NCI-H2081 treated with DMSO at 0.1 percent for 48 hours (cell line): ENCODE measurements at places on chromosomes 5 and 9.

DNA sequence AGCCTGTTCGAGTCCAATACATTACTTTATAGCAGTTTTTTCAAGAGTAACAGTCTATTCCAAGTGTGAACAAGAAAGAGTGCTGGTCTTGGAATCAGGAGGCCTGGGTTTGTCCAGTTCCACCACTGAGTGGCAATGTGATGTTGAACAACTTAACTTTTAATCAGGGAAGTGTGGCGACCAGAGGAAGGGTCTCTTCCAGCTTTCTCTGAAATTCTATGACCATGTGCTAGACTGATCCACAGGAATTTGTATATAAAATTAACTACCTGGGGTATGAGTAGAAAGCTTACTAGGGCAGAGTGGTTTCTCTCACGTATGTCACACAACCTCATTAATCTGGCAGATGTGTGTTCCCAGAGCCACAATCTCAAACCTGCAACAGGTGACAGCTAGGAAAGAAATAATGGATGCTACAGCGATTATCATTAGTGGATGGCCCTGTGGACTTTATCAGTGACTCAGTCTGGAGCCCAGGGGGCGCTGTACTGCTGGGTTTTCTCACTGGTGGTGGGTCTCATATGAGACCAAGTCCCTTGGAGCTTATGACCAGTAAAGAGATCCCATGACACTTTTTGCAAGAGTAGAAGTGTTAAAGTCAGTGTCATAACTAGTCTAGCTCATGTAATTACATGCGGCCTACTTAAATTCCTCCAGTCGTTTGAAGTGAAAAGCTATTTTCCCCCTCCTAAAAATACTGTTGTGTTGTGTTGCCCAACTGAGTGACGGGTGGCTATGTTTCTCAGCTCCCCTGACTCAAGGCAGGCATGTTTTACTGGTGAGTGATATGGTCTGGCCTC is 116.5 kb downstream of the GDNF start:
- no peak for DNase-seq

DNA sequence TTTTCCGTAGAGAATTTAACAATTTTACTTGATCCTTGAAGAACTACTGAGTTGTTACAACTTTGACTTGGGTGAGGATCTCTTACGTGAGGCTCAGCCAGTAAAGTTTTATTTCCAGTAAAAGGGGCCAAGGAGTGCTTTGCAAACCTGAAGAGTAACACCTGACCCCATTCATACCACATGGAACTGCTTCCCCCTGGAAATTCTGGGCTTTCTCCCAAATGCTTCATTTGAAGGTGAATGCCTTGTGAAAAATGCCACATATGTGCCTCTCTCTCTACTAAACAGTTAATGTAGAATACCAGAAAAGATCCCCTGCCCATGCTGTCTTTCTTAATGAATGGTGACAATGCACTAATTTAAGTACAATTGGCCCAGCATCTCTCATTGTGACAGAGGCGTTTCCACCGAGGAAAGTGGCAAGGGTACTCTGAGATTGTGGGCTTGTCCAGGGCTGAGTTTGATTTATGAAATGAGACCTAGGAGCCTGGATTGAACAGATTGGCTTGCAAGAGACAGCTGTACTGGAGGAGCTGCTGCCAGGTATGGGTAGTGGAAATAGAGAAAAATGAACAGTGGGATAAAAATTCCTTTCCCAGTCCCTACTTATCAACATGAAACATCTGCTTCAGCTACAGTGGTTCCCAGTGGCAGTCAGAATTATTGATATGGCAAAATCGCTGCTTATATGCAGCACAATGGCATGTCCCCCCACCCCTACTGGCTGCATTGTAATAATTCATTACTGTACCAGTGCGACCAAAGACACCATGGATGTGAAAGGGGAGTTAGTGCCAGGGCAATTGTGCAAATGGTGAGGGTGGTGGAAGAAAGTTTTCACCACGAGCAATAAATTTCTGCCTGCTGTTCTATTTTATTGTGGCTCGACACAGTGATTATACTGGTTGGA is 843.7 kb upstream of the WWC1 start:
- DNase-seq, result no peak

DNA sequence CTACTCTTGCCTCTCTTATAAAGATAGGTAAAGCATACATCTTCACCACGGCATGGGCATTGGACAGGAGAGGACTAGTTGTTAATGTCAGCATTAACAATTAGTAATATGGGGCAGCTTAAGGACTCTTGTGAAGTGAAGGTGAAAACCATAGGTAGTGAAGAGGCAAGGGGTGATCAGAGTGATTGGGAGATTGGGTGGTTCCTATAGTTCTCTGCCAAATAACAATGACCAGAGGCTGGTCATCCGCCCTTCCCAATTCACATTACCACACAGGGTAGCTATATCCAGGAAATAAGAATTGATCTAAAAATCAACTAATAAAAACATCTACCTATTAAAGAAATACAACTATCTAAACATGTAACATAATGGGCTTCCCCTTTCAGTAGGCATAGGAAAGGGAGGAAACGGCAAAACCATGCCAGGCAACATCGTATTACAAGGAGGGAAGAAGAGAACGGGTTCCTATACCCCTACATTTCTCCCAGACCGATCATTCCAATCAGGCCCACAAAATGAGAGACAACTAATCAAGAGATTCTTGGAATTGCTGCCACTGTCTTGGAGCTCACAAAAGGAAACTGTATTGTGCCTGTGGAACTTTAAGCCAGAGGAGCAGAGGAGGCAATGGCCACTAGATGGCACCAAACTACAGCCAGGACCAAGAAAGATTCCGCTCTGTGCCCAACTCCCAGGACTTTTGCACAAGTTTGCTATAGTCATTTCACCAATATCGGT is 121.6 kb downstream of the FBXL17 start:
- DNase-seq, result no peak

- DNase-seq, result no peak
These were observed 707 bp downstream of the PIP5K1B start for GRCh38 chr9:68705531-68706362.

DNA sequence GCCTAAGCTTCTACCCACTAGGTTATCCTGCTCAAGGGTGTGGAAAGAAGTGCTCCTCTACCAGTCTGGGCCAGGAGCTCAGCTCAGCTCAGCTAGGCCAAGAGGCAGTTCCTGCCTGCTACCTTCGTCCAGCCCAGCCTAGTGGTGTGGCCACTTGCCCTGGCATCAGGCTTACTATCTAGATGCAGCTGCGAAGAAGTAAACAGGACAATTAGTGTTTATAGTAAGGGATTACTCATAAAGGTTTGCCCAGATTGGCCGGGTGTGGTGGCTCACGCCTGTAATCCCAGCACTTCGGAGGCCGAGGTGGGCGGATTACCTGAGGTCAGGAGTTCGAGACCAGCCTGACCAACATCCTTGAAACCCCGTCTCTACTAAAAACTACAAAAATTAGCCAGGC is 12.8 kb upstream of the SPATA24 start:
- no peak for DNase-seq

DNA sequence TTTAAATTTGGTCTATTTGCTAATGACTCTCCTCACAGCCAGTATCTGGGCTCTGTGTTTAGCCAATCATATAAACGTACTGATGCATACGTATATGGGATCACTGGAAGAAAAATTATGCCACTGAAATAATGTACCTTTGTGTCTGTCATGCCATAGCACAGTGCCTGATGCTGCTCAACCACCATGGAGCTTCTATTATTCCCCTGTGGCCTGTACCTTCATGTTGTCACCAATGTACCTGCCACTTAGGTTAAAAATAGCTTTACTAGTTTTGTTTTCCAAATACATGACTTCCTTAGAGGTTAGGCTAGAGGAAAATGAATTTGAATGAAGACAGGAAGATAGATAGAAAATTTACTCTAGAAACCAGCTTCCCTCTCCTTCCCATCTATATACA is 34.6 kb downstream of the HACD4 start:
- DNase-seq, result no peak

- DNase-seq, result no peak
These were observed 51.8 kb downstream of the ATG10 start for GRCh38 chr5:82023644-82024043.

- DNase-seq, result no peak
These were observed 22.0 kb upstream of the EMB start for GRCh38 chr5:50463047-50463446.

DNA sequence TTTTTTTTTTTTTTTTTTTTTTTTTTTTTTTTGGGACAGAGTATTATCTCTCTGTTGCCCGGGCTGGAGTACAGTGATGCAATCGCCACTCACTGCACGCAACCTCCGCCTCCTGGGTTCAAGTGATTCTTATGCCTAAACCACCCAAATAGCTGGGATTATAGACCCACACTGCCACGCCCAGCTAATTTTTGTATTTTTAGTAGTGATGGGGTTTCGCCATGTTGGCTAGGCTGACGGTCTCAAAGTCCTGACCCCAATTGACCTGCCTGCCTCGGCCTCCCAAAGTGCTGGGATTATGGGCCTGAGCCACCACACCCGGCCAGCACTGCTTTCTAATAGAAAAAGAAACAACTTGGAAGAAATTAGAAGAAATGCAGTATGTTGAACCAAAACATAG is 39.2 kb downstream of the TTC1 start:
- DNase-seq, result no peak

GRCh38 chr9:89661391-89661949 is 56.7 kb downstream of the GADD45G start:
- no peak for DNase-seq

GRCh38 chr9:17532461-17532860 is 46.4 kb upstream of the SH3GL2 start:
- DNase-seq, result no peak

GRCh38 chr9:77176686-77177142 is 620 bp upstream of the VPS13A start:
- DNase-seq, result no peak

GRCh38 chr5:45680950-45681349 is 15.2 kb downstream of the HCN1 start:
- DNase-seq, result no peak

- DNase-seq, result no peak
These were observed 91.9 kb upstream of the C9orf72 start for GRCh38 chr9:27665136-27665535.

DNA sequence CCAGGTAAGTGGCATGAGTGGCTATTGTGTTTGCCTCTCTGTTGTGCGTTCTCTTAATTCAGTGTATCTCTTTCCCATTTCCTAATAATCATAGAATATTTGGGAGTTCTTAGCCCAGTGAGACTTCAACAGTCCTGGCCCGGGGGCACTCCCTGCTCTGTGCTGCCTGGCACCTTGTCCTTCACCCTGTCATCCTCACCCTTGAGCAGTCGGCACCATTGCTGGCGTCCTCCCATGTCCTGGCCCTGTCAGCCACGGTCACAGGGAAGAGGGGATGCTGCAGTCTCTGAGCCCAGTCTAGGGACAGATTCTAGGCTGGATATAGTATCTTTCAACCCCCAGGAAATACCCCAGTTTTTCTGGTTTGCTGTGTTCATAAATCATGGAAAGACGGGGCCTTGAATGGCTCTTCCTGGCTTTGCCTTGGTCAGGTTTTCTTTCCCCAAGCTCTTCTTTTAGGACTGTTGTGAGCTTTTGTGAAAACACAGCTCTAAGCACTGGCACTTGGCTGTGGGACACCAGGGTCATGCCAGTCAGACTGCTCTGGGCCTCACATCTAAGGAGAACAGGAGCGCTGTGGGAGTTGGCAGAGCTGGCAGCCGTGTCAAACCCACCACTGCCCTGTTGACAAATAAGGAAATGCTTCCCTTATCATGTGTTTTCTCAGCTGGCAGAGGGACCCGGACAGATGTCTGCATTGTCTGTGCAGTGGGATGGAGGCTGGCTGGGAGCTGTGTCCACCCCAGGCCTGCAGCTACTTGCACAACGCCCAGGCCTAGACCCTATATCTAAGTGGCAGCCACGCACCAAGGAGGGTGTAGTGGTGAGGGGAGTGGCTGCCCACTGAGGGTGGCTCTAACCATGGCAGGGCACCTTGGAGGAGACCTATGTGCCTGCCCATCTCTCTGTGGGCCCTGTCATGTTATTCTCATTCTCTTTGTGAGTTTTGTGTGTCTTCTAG is 378.6 kb downstream of the ICE1 start:
- no peak for DNase-seq

DNA sequence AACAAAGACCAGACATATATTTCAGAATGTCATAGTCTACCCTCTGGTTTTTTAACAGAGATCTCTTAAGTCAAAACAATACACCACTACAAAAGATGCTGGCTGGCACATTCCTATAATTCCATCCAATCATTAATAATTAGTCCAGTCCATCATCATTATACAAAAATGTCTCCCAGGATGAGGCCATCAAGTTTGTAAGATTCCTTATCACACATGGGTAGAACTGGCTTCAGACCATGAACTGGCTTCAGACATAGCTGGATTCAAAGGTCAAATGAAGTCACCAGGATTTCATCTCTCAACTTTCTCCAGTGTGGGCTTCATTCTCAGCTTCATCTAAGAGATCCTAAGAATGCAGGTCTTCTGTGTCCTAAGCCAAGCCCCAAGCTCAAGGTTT is 147.1 kb downstream of the ENC1 start:
- DNase-seq, result no peak

GRCh38 chr5:115503420-115503819 is 41.2 kb downstream of the FEM1C start:
- no peak for DNase-seq

DNA sequence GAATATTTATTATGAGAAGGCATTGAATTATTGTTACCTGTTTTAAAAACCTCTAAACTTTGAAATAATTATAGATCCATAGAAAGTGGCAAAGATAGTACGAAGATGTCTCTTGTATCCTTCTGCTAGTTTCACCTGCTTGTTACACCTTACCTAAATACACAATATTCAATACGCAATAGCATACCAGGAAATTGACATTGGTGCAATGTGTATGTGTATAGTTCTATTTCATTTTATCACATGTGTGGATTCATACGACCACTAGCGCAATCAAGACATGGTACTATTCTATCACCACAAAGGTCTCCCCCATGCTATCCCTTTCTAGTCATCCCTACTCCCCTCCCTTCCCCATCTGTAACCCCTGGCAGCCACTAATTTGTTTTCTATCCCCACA is 8.5 kb upstream of the OR2S2 start:
- DNase-seq, result no peak

- DNase-seq, result no peak
These were observed 559.8 kb downstream of the HINT1 start for GRCh38 chr5:130605234-130605633.

DNA sequence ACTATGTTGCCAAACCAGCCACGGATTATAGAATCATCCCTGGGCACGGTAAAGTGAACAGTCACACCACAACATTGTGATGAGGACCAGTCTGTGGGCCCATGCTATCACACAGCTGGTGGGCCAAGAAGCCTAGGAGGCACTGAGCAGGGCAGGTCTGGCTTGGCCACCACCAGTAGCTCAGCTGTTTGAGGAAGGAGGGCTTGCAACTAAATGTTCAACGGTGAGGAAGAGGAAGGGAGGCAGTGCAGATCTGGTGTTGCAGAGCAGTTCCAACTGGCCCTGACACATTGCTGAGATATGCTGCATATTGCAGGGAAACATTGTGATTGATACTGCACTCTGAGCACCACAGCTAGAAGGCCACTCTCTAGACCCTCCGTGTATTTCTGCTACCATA is 77.9 kb upstream of the ATG10 start:
- DNase-seq, result no peak

GRCh38 chr5:127517110-127517479 is 345 bp upstream of the PRRC1 start:
- DNase-seq, result no peak
